ENCODE measurements at places on chromosomes 13 and 19. TPM values are rescaled to one million over a fixed set of nuclear protein-coding genes. Genes with fewer than 3 reads are reported as not detected.

The ERICH6B gene
- total RNA-seq: not detected

The PPM1N gene
- total RNA-seq: 3.1 TPM

The CYP2S1 gene
- 0.34 TPM for total RNA-seq

The KCNN4 gene
- 98.7 TPM for total RNA-seq

The TNFSF9 gene
- 7.4 TPM for total RNA-seq

The ZNF724 gene
- 12.1 TPM for total RNA-seq

The ZNF563 gene
- 4.2 TPM for total RNA-seq

The CDC42EP5 gene
- 1.0 TPM for total RNA-seq

DNA sequence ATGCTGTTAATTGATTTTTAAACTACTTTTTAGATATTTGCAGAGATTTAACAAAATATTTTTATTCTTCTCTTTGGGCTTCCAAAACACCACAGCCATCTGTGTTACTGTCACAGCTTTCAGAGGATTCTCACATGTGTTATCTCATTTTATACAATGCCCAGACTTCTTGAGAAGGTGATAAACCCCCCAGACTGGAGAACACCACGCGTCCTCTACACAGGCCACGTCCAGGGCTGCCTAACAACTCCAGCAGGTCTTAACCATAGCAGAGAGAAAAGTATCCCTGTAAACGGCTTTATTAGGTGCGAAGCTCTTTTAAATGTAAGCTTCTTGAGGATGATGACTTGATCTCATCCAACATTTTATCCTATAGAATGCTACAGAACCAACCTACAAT lies 2.0 kb downstream of the GPR183 start:
- H3K27me3 ChIP-seq: no peaks in the 10 kb centered on the region
- H3K4me3 ChIP-seq: peak overlapping the region; percentile 98
- peaks cover 63% of the 10 kb centered on the region for H3K4me1 ChIP-seq
- peaks cover 76% of the 10 kb centered on the region for H3K36me3 ChIP-seq
- no peak for DNase-seq

DNA sequence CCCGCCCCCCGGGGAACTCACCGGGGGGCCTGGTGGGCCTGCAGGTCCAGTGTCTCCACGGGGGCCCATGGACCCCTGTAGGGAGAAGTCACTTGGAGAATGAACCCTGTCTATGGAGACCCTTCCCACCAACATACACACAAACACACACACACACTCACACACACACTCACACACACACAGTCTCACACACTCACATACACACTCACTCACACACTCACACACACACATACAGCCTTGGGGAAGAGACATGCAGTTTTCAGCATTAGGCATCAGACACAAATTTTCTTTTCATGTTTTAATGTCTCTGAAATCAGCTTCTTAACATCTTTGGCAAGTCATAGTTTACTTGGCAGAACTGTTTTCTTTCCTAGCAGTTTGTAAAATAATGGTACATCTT lies 31.0 kb upstream of the OLFM2 start:
- peaks cover 16% of the 10 kb centered on the region for H3K27me3 ChIP-seq
- H3K36me3 ChIP-seq: no peaks in the 10 kb centered on the region
- no peak for DNase-seq
- no peak overlapping the region for H3K27ac ChIP-seq
- H3K4me3 ChIP-seq: no peak overlapping the region

- H3K36me3 ChIP-seq: no peaks in the 10 kb centered on the region
- no peak overlapping the region for H3K27ac ChIP-seq
- no peak overlapping the region for H3K4me3 ChIP-seq
- DNase-seq: no peak
- H3K4me1 ChIP-seq: no peaks in the 10 kb centered on the region
Observed at GRCh38 chr19:57671124-57671895, 2.6 kb downstream of the ZSCAN4 start.

- no peak for DNase-seq
- no peaks in the 10 kb centered on the region for H3K4me1 ChIP-seq
- no peak overlapping the region for H3K27ac ChIP-seq
- no peaks in the 10 kb centered on the region for H3K36me3 ChIP-seq
- H3K27me3 ChIP-seq: no peaks in the 10 kb centered on the region
Observed at GRCh38 chr13:90792335-90792734, 555.2 kb upstream of the MIR17HG start.

GRCh38 chr19:57050863-57051262 lies 68.9 kb upstream of the USP29 start:
- DNase-seq: no peak
- H3K27ac ChIP-seq: no peak overlapping the region
- H3K36me3 ChIP-seq: no peaks in the 10 kb centered on the region
- no peaks in the 10 kb centered on the region for H3K4me1 ChIP-seq
- no peaks in the 10 kb centered on the region for H3K27me3 ChIP-seq
- no peak overlapping the region for H3K4me3 ChIP-seq

- H3K36me3 ChIP-seq: no peaks in the 10 kb centered on the region
- DNase-seq: no peak
- no peaks in the 10 kb centered on the region for H3K27me3 ChIP-seq
- H3K4me3 ChIP-seq: no peak overlapping the region
- H3K4me1 ChIP-seq: no peaks in the 10 kb centered on the region
- no peak overlapping the region for H3K27ac ChIP-seq
Observed at GRCh38 chr13:76764429-76764828, 121.8 kb downstream of the KCTD12 start.

DNA sequence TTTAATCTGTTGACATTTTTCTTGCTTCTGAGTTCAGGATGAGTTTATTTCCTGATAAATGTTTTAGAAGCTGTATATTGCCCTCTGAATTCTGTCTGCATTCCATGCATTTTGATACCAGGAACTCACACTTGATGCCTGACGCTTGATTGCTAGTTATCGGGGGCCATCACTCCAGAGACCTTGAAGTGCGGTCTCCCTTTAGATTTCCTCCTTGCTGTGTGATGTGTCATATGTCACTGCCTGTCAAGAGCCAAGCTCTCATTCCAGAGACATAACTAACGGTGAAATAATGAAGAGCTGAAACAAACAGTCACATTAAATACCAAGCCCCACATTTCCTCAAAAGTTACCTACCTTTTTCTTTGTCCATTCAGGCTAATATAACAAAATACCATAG lies 155.5 kb downstream of the TNFSF13B start:
- no peak for DNase-seq
- no peak overlapping the region for H3K27ac ChIP-seq
- H3K4me1 ChIP-seq: no peaks in the 10 kb centered on the region
- H3K36me3 ChIP-seq: no peaks in the 10 kb centered on the region
- H3K27me3 ChIP-seq: no peaks in the 10 kb centered on the region
- H3K4me3 ChIP-seq: no peak overlapping the region

- no peaks in the 10 kb centered on the region for H3K4me1 ChIP-seq
- no peaks in the 10 kb centered on the region for H3K36me3 ChIP-seq
- H3K27ac ChIP-seq: no peak overlapping the region
- no peak for DNase-seq
Observed at GRCh38 chr19:1304197-1304924, 18.7 kb downstream of the EFNA2 start.

DNA sequence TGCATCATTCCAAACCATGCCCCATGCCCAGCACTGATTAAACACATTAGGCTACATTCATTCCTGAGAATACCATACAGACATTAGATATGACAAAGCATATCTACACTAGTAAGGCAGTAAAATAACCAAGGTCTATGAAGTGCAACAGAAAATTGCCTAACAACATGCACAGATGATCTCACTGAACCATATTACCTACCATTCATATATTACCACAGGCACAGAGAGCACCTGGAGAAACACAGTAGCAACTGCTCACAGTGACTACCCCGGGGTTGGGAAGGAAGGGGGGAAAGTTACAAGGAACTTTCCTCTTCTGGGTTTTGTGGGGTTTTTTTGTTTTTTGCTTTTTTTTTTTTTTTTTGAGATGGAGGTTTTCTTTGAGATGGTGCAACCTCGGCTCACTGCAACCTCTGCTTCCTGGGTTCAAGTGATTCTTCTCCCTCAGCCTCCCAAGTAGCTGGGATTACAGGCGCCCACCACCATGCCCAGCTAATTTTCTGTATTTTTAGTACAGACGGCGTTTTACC lies 669.6 kb downstream of the UQCRFS1 start:
- H3K27ac ChIP-seq: no peak overlapping the region
- no peaks in the 10 kb centered on the region for H3K36me3 ChIP-seq
- no peaks in the 10 kb centered on the region for H3K27me3 ChIP-seq
- no peak for DNase-seq
- H3K4me1 ChIP-seq: no peaks in the 10 kb centered on the region
- no peak overlapping the region for H3K4me3 ChIP-seq

DNA sequence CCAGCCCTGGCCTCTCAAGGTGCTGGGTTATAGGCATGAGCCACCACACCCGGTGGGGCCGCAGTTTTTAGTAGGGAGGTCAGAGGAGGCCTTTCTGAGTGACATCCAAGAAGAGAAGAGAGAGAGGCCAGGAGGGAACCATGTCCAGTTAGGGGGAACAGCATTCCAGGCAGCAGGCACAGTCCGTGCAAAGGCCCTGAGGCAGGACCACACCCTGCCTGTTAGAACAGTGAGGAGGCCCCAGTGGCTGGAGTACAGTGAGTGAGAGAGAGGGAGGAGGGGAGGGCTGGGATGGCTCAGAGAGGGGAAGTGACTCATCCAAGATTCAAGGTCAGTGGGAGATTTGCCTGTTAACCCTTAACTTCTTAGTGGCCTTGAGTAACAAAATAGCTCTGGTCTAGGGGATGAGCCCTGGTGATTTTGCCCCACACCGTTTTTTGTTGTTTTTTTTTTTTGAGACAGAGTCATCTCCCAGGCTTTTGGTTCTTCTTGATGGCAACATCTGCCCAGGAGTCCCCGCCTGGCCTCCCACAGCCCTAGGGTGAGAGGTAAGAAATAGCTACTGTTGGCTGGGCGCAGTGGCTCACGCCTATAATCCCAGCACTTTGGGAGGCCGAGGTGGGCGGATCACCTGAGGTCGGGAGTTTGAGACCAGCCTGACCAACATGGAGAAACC lies 2.7 kb upstream of the PLIN3 start:
- H3K27ac ChIP-seq: no peak overlapping the region
- H3K27me3 ChIP-seq: no peaks in the 10 kb centered on the region
- no peaks in the 10 kb centered on the region for H3K36me3 ChIP-seq
- H3K4me1 ChIP-seq: peaks cover 17% of the 10 kb centered on the region

DNA sequence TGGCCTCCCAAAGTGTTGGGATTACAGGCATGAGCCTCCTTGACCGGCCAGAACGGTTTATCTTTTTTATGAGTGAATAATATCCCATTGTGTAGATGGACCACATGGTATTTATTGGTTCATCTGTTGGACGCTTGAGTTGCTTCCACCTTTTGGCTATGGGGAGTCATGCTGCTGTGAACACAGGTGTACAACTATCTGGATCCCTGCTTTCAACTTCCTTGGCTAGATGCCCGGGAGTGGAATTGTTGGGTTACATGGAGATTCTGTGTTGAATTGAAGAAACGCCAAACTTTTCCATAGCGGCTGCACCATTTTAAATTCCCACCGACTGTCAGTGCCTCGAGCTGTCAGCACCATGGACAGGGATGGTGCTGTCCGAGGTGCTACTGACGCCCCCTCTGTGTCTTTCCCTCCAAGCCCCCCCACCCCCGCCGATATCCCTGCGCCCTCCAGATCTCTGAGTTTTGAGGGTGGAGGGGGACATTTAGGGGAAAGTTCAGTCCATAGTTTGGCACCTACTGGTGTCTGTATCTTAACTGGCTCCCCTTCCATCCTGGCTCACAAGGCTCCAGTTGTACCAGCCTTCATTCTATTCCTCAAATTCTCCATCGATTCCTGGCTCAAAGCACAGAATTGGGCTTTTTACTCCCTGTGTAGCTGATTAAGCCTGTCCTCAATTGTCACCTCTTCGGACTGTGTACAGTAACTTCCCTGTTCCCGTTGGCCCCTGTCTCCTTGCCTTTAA lies 27.3 kb downstream of the PNPLA6 start:
- no peak for DNase-seq
- peaks cover 25% of the 10 kb centered on the region for H3K36me3 ChIP-seq
- H3K4me1 ChIP-seq: no peaks in the 10 kb centered on the region
- H3K27ac ChIP-seq: no peak overlapping the region
- no peak overlapping the region for H3K4me3 ChIP-seq
- no peaks in the 10 kb centered on the region for H3K27me3 ChIP-seq

- H3K27ac ChIP-seq: no peak overlapping the region
- peaks cover 48% of the 10 kb centered on the region for H3K36me3 ChIP-seq
- no peak for DNase-seq
- no peak overlapping the region for H3K4me3 ChIP-seq
- H3K4me1 ChIP-seq: no peaks in the 10 kb centered on the region
Observed at GRCh38 chr19:19051478-19052213, 12.1 kb upstream of the SLC25A42 start.

- peaks cover 15% of the 10 kb centered on the region for H3K27me3 ChIP-seq
- H3K4me1 ChIP-seq: no peaks in the 10 kb centered on the region
- H3K36me3 ChIP-seq: no peaks in the 10 kb centered on the region
Observed at GRCh38 chr19:4606921-4607678, 32.2 kb upstream of the TNFAIP8L1 start.

DNA sequence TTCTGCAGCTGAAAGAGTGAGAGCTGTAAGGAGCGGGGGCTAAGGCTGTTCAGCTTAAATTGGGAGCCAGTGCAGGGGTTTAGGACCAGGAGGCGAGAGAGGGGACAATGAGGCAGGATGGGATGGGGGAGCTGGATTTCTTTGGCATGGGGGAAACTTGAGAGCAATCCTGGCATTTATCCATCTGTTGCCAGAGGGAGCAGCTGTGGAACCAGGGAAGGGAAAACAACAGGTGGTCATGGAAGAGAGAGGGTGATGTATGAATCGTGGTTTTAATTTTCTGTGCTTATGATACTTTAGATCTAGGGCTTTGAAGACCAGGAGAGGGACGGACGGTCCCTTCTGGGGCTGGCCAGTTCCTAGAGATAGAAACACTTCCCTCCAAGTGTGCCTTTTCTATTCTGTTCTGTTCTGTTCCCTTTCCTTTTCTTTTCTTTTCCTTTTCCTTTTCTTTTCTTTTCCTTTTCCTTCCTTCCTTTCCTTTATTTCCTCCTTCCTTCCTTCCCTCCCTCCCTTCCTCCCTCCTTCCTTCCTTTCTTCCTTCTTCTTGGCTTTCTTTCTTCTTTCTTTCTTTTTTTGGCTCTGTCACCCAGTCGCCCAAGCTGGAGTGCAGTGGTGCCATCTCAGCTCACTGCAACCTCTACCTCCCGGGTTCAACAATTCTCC lies 16.0 kb upstream of the CCL25 start:
- H3K4me3 ChIP-seq: no peak overlapping the region
- H3K27ac ChIP-seq: no peak overlapping the region
- H3K36me3 ChIP-seq: no peaks in the 10 kb centered on the region
- DNase-seq: no peak
- peaks cover 2% of the 10 kb centered on the region for H3K27me3 ChIP-seq

GRCh38 chr19:7450243-7451223 lies 38.3 kb downstream of the PEX11G start:
- H3K27me3 ChIP-seq: no peaks in the 10 kb centered on the region
- no peaks in the 10 kb centered on the region for H3K4me1 ChIP-seq
- peaks cover 78% of the 10 kb centered on the region for H3K36me3 ChIP-seq

- no peaks in the 10 kb centered on the region for H3K4me1 ChIP-seq
- no peak for DNase-seq
- no peak overlapping the region for H3K4me3 ChIP-seq
- H3K36me3 ChIP-seq: no peaks in the 10 kb centered on the region
- H3K27ac ChIP-seq: no peak overlapping the region
- no peaks in the 10 kb centered on the region for H3K27me3 ChIP-seq
Observed at GRCh38 chr19:30656520-30657100, 284.4 kb downstream of the ZNF536 start.

GRCh38 chr13:19961924-19962323 lies 3.4 kb downstream of the ZMYM2 start:
- no peak overlapping the region for H3K4me3 ChIP-seq
- no peaks in the 10 kb centered on the region for H3K27me3 ChIP-seq
- no peak for DNase-seq
- peaks cover 30% of the 10 kb centered on the region for H3K4me1 ChIP-seq

- no peak overlapping the region for H3K27ac ChIP-seq
- H3K27me3 ChIP-seq: no peaks in the 10 kb centered on the region
- H3K36me3 ChIP-seq: no peaks in the 10 kb centered on the region
- no peak overlapping the region for H3K4me3 ChIP-seq
- no peak for DNase-seq
Observed at GRCh38 chr19:49713236-49713845, 22.4 kb downstream of the CPT1C start.

Measured in activated T-helper 2 cell treated with anti-CD3 and anti-CD28 coated beads, Interferon-gamma antibody, Interleukin-2, Interleukin-4, amounts not matched to agents 10 μg/mL and 5 μg/mL and 100 μg/mL, durations not matched to agents 14 hours and 24 hours and 36 hours (primary cell).